ENCODE measurements at places on chromosomes 3 and 15.

- no peak for DNase-seq
These were observed 8.8 kb downstream of the FILIP1L start for GRCh38 chr3:100105501-100105900.

DNA sequence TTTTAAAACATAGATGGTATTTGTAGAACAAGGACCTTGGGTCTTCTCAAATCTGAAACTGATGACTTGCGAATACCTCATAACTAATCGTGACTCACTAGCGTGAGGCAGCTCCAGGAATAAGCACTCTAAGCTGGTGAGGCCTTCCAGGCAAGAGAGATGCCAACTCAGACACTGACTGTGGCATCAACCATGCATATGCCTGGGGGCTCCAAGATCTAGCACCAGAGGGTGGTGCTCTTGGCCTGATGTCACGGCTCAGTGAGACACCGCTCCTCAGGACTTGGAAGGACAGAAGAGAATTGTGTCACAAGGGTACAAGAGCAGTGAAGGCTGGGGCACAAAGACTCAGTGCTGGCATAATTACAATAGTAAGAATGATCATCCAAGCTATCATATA lies 125.0 kb upstream of the TRIM42 start:
- DNase-seq: no peak

GRCh38 chr3:33218446-33219174 lies at the start of gene SUSD5:
Gene SUSD5 (minus strand): TSS chr3:33218810. CDS start chr3:33218797, 13 bp downstream.
- DNase-seq: no peak

DNA sequence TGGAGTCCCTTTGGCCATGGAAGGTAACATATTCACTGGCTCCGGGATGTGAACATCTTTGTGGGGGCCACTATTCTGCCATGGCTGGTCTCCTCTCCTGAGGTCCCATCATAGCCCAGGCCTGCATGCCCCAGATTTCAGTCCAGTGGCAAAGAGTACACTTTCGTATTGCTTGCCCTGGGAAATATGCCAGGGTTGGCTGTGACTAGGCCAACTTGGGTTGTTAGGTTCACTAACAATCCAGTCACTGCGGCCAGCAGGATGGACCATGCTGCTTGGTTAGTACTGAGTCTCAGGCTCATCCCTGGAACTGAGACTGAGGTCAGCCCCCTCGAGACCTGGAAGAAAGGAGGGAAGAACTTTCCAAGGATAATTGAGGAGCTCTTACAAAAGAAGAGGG lies 9.8 kb upstream of the EEFSEC start:
- no peak for DNase-seq

DNA sequence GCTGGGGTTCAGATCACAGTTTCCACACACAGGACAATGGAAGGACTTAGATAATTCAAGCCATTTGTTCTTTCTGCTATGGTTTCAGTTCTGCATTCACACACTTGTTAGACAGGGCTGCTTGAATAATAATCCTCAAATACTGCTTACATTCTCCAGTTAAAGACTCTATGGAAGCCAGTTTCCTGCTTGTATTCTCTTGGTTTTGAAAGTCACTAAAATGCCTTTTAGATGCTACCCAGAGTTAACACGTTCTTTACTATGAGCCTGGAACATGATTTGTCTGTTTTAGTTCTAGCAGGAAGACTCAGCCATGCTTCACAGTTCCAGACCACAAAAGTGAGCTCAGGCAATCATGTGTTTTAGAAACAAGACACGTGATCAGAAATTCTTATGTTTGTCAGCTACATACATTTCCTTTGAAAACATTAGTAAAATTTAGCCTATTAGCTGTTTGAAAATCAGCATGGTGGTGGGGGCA lies 152.4 kb downstream of the LEKR1 start:
- DNase-seq: no peak

DNA sequence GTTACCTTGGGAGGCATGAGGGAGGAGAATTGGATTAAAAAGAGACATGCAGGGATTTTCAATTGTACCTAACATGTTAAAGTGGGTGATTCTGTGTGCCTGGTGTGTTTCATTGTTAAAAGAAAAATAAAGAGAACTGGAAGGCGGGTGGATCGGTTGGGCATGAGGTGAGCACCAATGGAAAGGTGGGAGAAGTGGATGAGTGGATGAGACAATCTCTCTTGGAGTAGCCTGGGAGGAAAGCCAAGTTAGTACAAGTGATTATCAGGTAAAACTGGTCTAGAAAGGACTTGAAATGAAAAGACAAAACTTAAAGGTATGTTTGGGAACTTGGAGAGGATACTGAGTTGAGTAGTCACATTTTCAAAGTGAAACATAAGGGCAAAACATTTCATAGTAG lies 12.1 kb downstream of the VEPH1 start:
- no peak for DNase-seq

- DNase-seq: no peak
These were observed 30.3 kb upstream of the CMC1 start for GRCh38 chr3:28210968-28211713.

DNA sequence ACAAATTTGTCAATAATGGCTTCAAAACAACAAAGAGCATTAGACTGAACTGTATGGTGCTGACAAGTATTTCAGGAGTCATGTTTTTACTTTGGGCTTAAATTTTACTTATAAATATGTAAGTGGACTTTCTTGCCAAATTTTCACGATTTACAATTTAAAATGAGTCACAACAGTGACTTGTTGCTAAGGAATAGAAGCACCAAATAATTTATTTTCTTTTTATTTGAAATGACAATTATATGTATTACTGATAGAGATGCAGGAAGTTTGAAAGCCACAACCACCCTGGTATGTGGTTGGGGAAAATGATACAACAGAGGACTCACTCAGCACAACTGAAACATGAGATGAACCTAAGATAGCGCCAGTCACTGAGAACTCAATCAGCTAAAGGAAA lies 90.3 kb downstream of the FMN1 start:
- no peak for DNase-seq

GRCh38 chr15:25909325-25909724 lies 46.2 kb upstream of the ATP10A start:
- DNase-seq: no peak
